RWPE2 (cell line): ENCODE measurements at places on chromosomes 4 and X.

DNA sequence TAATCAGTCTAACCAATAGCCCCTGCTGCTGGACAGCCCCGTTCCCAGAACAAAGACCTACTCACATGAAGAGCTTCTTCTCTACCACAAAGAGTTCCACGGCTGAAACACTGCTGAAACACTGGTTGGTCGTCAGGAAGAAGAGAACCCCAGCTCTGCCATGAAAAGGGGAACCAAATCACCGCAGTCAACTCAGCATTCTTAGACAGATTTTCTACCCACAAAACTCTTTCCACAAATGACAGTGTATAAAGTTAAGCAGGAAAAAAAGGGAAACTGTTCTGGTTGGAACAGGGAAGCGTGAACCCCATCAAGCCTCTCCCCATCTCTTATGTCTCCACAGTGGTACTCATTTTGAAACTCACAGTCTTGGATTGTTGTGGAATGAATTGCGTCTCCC is 57.3 kb downstream of the ABCG2 start:
- peaks cover 13% of the 10 kb centered on the region for H3K4me1 ChIP-seq
- H3K27me3 ChIP-seq = no peaks in the 10 kb centered on the region

GRCh38 chr4:67082746-67083145 is 462.6 kb downstream of the CENPC start:
- no peak for DNase-seq
- no peaks in the 10 kb centered on the region for H3K4me1 ChIP-seq
- H3K27ac ChIP-seq = no peak overlapping the region
- H3K36me3 ChIP-seq = no peaks in the 10 kb centered on the region
- no peaks in the 10 kb centered on the region for H3K27me3 ChIP-seq
- no peak overlapping the region for H3K4me3 ChIP-seq

- H3K4me1 ChIP-seq = no peaks in the 10 kb centered on the region
- H3K27ac ChIP-seq = no peak overlapping the region
- H3K36me3 ChIP-seq = no peaks in the 10 kb centered on the region
These were observed 93.1 kb upstream of the LNX1 start for GRCh38 chr4:53684136-53685130.

DNA sequence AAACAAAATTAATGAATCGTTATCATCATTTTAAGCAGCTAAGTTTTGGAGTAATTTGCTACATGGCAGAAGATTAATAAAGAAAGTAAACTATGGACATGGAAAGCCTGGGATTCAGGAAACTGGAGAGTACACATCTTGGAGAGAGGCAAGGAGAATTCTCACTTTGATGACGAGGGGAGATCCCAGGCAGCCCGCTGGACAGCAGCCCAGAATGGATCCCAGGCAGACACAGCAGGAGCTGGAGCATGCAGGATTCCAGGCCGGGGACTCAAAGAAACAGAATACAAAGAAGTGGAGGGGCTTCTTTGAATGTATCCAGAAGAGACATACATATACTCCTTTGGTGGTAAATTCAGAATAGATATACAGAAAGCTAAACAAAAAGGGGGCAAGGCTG is 118.0 kb upstream of the ATP6AP2 start:
- no peaks in the 10 kb centered on the region for H3K36me3 ChIP-seq
- DNase-seq = no peak
- no peaks in the 10 kb centered on the region for H3K4me1 ChIP-seq

GRCh38 chr4:92059615-92060014 is 244.2 kb upstream of the GRID2 start:
- DNase-seq = no peak
- H3K27me3 ChIP-seq = no peaks in the 10 kb centered on the region
- no peak overlapping the region for H3K27ac ChIP-seq
- H3K36me3 ChIP-seq = no peaks in the 10 kb centered on the region
- no peak overlapping the region for H3K4me3 ChIP-seq

GRCh38 chr4:33054656-33055196 is 2334.6 kb downstream of the PCDH7 start:
- no peak for DNase-seq
- no peaks in the 10 kb centered on the region for H3K4me1 ChIP-seq
- no peaks in the 10 kb centered on the region for H3K27me3 ChIP-seq

- no peak for DNase-seq
- H3K4me3 ChIP-seq = no peak overlapping the region
- H3K27me3 ChIP-seq = no peaks in the 10 kb centered on the region
- H3K4me1 ChIP-seq = no peaks in the 10 kb centered on the region
- H3K36me3 ChIP-seq = no peaks in the 10 kb centered on the region
These were observed 46.1 kb upstream of the CTSO start for GRCh38 chr4:155999725-156000124.
